ENCODE measurements at places on chromosomes 12 and 14. TPM values are rescaled to one million over a fixed set of nuclear protein-coding genes. Genes with fewer than 3 reads are reported as not detected.

KHNYN gene
- polyA plus RNA-seq: 36.4 TPM

CREBL2 gene
- 33.4 TPM for polyA plus RNA-seq

GRCh38 chr14:33357225-33358010, 418.7 kb downstream of the NPAS3 start:
- DNase-seq: no peak

GRCh38 chr12:49985981-49986380, 13.2 kb downstream of the AQP6 start:
- no peak for DNase-seq
